CD8-positive, alpha-beta memory T cell (primary cell): ENCODE measurements at places on chromosomes 1 and 21. TPM values are rescaled to one million over a fixed set of nuclear protein-coding genes. Genes with fewer than 3 reads are reported as not detected.

DNA sequence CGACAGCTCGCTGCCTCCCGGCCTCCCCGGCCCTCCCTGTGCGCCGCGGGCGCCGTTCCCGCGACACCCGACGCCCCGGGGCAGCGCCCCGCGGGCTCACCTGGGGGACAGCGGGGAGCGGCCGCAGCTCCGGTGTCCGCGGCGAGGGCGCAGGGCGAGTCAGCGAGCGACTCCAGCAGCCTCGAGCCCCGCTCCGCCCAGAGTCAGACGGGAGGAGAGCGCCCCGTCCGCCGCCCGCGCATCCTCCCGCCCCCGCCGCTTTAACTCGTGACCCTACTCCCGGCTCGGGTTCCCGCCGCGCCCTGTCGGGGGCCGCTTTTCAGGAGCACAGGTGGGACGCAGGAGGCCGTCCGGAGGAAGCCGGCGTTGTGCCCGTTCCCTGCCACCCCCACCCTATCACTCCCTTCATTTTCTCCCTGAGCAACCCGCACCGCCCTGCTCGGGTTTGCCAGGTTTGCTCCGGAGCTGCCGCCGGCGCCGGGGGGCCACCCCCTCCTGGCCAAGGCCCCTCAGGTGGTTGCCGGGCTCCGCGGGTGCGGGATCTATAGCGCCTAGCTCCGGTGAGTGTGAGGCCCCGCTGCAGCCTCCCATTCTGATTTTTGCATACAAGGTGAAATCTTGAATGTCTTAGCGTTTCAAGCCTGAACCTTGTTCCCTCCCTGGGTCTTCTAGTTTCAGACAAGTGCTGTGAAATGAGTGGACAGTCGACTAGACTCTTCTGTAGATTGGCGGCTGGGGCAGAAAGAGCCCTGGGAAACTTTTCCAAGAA, at the start of gene MCOLN3:
TSS of gene MCOLN3 (minus strand) at position 205 of the 769 bp plus-strand sequence. CDS start 3,140 bp downstream, outside the sequence.
- peak; percentile 50 for DNase-seq

DNA sequence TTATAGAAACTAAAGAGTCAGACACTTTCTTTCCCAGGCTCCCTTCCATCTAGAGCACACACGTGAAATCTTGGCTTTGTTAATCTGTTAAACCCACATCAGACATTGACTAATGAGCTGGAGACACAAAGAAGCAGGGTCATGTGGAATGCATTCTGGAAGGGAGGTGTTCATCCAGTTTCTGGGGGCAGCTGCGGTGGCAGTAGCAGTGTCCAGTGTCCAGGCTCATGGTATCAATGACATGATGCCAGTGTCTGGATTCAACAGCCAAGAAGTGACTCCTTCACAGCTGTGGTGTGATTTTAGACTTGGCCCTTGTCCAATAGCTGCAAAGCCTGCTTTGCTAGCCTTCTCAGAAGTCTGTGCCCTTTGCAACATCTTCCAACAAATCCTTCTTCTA, 95.2 kb downstream of the NTPCR start:
- DNase-seq = no peak

DNA sequence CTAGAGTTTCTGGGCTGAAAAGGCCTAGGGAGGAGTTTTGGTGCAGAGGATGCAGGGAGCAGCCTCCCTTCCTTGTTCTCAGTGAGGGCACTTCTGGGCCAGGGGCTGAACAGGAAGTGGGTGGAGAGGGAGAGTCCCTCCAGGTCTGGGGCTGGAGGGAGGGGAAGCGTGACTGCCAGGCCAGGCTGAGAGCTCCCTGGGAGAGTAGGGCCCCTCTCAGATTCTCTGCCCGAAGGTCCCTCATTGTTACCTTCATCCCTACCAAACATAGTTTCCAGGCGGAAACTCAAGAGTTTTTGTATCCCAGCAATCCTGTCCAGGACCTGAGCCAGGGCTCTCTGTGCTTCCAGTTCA, 36.8 kb downstream of the CITED4 start:
- no peak for DNase-seq

GRCh38 chr1:20078171-20078651, 8.2 kb downstream of the PLA2G5 start:
- no peak for DNase-seq

The JTB gene
- 351 TPM for polyA plus RNA-seq

The KPRP gene
- polyA plus RNA-seq = not detected
